Activated CD4-positive, alpha-beta T cell treated with anti-CD3 and anti-CD28 coated beads, Interleukin-2, amount 50 U/mL, for 24 hours (primary cell): ENCODE measurements at places on chromosomes 12 and 14.

DNA sequence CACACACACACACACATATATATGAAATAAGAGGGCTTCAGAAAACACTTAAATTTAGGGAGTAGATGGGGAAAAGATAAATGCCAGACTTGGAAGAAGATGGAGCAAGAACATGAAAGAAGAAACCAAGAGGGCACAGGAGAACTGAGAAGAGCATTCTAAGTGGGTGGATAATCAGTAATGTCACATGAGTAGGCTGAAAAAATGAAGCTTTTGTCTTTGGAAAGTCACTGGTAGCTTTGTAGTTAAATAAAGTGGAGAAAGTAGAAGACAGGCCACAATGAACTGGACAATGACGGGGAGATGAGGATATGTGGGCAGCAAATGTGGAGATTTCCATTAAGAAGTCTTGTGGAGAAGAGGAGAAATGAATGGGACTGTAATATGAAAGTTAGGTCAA, 2.2 kb upstream of the ZC2HC1C start:
- DNase-seq: no peak

- no peak for DNase-seq
Measured at GRCh38 chr14:87131879-87132278, 861.1 kb downstream of the GALC start.

- no peak for DNase-seq
Measured at GRCh38 chr14:63297372-63298063, 21.2 kb downstream of the GPHB5 start.

- DNase-seq: peak; percentile 16
Measured at GRCh38 chr12:62192180-62192902, 67.9 kb upstream of the USP15 start.

DNA sequence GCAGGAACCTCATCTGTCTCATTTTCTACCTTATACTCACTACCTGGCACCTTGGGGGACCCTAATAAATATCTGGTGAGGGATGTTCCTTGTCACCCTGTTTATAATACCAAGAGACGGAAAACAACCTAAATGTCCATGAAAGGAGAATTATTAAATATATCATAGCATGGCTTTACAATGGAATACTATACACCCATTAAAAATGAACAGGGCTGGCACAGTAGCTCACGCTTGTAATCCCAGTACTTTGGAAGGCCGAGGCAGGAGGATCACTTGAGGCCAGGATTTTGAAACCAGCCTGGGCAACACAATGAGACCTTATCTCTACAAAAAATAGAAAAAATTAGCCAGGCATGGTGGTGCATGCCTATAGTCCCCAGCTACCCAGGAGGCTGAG, 34.3 kb upstream of the SPPL3 start:
- DNase-seq: no peak

- no peak for DNase-seq
Measured at GRCh38 chr12:104603545-104603973, 146.8 kb downstream of the CHST11 start.

DNA sequence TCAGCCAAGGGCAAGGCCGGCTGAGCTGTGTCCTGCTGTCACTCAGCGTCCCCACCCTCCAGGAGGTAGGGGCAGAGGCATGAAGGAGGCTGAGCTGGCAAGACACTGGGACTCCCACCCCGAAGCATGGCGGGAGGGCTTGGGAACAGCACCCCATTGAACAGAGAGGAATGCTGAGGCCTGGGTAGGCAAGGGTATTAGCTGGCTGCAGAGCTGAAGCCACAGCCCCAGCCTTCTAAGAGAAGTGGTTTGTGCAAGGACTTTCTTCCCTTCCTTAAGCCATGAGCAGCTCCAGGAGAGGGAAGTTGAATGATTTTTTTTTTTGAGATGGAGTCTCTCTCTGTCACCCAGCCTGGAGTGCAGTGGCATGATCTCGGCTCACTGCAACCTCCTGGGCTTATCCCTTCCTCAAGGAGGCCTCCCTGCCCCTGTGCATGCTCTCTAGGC, 6.6 kb upstream of the CFAP73 start:
- DNase-seq: no peak

DNA sequence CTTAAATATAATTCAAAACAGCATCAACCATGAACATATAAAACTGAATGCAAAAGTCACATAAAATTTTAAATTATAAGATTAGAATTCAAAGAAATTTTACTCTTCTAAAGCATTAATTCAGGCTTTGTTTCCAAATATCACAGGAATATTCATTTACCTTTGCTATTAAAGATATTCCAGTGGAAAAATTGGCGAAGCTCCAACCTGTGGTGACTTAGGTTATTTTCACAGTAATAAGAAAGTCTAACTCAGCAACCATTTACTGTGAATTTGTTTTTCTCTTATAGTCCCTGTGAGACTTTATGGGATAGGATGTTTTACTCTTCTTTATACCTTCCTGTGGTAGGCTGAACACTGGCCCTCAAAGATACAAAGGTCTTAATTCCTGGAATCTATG, 3.2 kb downstream of the WDR89 start:
- no peak for DNase-seq

DNA sequence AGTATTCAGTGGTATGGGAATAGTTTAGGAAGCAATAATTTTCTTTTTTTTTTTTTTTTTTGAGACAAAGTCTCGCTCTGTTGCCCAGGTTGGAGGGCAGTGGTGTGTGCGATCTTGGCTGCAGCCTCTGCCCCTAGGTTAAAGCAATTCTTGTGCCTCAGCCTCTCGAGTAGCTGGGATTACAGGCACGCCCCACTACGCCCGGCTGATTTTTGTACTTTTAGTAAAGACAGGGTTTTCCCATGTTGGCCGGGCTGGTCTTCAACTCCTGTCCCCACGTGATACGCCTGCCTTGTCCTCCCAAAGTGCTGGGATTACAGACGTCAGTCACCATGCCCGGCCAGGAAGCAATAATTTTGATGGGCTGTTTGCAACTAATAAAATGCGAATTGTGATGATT, 62.1 kb downstream of the ATG14 start:
- DNase-seq: no peak

GRCh38 chr12:75479963-75480461, 543 bp upstream of the GLIPR1 start:
- no peak for DNase-seq

- DNase-seq: peak; percentile 18
Measured at GRCh38 chr12:52007158-52007921, 594 bp downstream of the TAMALIN start.

GRCh38 chr12:25583545-25583944, 30.5 kb upstream of the LMNTD1 start:
- no peak for DNase-seq

- DNase-seq: no peak
Measured at GRCh38 chr14:68384881-68385280, 408.0 kb downstream of the ZFP36L1 start.

DNA sequence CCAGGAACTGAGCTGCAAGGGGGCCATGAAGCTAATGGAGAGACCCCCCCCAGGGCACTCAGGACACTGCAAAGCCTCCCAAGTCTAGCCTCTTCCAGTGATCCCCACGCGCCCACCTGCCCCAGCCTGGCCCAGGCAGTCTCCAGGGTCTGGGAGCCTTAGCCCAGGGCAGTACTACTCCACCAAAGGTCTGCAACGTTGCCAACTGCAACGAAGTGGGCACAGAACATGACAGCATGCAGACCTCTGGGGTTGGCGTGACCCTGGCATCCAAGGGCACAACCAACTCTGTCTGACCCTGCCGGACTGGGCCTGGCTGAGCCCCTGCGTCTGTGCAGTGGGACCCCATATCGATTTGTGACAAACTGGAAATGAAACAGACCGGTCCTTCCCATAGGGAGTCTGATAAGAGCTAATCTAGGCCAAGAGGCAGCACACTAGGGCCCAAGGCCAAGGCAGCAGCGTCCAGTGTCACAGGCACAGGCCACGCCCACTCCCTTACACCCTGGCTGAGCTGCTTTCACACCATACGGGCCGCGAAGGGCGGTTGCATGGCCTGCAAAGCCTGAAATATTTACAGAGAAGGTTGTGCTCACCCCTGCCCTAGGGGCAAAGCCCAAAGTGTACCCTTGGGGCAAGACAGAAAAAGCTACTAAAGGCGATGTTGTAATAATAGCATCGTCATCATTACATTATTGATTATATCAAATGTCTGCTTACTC, 76.7 kb downstream of the NCOR2 start:
- DNase-seq: no peak

GRCh38 chr14:100091386-100091785, 26.2 kb downstream of the EVL start:
- no peak for DNase-seq

GRCh38 chr12:27424631-27425230, 21.8 kb upstream of the SMCO2 start:
- no peak for DNase-seq

DNA sequence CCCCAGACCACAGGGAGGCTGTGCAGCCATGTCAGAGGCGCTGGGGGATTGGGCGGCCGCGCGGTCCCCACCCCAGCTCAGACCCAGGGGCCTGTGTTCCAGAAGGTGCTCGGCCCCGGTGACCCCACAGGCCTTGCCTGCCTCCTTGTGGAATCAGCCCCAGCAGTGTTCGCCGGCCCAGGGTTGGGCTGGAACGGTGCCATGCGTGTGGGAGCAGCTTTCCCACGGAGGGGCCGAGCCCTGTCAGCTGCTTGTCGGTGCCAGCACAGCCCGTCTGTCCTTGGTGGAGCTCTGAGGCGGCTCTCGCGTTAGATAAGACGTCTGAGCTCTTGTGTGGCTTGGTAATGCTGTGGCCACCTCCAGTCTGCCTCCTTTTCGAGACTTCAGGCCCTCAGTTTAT, 8.5 kb downstream of the ZFYVE21 start:
- no peak for DNase-seq

DNA sequence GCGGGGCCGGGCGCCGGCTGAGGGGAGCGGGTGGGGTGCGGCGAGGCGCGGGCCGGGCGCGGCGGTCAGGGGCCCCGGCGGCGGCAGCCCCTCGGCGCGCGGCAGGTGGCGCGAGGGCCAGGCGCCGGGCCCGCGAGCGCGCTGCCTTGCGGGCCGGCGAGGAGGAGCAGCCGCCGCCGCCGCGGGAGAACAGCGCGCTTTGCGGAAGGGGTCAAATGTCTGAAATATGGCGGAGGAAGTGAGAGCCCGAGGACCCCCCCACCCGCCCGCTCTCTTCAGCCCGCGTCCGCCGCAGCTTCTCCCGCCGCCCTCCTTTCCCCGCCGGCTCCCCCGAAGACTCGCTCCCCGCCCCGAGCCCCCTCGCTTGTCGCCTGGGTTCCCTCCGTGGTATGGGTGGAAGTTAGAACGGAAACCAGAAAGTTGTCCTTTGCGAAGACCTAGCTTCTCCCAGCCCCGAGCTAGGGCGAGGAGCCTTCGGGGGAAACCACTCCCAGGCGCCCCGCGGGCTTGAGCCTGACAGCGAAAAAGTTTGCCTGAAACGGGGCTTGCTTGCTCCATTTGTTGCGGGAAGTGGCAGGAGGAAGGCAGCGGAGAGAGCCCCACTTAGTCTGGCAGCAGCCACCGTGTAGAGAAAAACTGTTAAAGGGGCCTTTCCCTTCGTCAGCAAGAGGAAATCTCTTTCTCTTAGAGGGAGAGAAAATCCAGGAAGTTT, 551 bp downstream of the RAP1B start:
- peak; percentile 33 for DNase-seq

GRCh38 chr14:102442241-102443211, 67.0 kb downstream of the ANKRD9 start:
- DNase-seq: no peak

GRCh38 chr12:26740991-26741390, 92.0 kb downstream of the ITPR2 start:
- DNase-seq: no peak

GRCh38 chr12:23795494-23795893, 154.0 kb downstream of the SOX5 start:
- DNase-seq: no peak

- DNase-seq: no peak
Measured at GRCh38 chr14:22464422-22465142, 124.4 kb downstream of the DAD1 start.

GRCh38 chr12:50387972-50388478, 8.4 kb downstream of the FAM186A start:
- no peak for DNase-seq

- DNase-seq: no peak
Measured at GRCh38 chr14:85057221-85057620, 472.7 kb upstream of the FLRT2 start.

- no peak for DNase-seq
Measured at GRCh38 chr12:12983420-12984035, 16.5 kb downstream of the HEBP1 start.

GRCh38 chr12:113359133-113359938, 949 bp downstream of the PLBD2 start:
- no peak for DNase-seq

DNA sequence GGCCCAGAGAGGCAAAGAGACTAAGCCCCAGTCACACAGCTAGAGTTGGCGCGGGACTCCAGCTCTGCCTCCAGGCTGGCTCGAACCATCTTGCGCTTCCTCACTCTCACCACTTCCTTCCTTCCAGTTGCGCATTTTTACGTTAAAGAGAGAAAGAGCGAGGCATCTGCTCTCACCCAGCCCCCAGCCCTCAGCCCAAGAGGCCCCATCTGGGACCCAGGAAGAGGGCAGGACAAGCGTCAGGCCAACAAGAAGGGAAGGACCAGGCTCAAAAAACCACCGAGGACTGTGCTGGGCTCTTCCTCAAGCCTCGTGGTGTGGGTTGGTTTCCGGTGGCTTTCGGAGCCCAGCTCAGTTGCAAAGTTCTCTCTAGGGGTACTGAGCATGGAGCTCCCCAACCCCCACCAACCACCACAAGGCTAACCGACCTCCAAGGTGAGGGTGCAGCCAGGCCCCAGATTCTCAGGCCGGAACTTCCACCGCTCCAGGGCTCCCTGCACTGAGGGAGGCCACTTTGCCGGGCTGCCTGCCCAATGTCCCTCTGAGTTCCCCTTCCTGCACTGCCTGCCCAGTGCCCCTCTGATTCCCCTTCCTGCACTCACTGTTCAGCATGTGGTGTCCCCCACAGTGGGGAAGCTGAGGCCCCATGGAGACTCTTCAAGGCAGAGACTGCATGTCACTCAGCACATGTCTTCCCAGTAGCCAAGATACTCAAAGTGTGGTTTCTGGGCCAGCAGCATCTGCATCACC, 35.9 kb downstream of the TESC start:
- DNase-seq: peak; percentile 4

DNA sequence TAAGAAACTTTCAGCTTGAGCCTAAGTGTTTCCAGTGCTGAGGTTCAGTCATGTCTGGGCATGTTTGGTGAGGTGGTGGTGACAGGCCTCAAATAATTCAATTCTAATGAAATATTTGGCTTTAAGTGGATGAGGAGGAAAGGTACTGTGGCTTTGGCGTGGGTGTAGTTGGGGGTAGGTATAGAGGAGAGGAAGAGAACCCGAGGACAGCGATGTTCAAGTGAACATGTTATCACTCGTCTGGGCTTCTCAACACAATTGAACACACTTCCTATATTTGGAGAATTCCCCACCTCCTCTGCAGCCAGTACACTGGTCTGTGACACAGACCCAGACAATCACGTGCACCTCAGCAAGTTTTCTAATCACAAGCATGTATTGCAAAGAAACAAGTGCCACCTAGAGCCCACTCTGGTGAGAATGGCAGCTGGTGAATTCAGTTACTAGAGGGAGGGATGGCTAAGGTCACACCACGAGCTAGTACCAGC, 53.0 kb downstream of the IFNG-AS1 start:
- DNase-seq: no peak

GRCh38 chr14:49950275-49951228, 57.7 kb downstream of the ARF6 start:
- no peak for DNase-seq

GRCh38 chr12:114371250-114371649, 34.7 kb downstream of the TBX5 start:
- no peak for DNase-seq
